Fibroblast of the aortic adventitia (primary cell): ENCODE measurements at places on chromosomes 2 and 18. TPM values are rescaled to one million over a fixed set of nuclear protein-coding genes. Genes with fewer than 3 reads are reported as not detected.

The RFTN2 gene
- total RNA-seq: 6.4 and 16.4 TPM in 2 replicates

The CIDEA gene
- not detected in 2 replicates for total RNA-seq

The ALK gene
- 0.27 and 0.82 TPM in 2 replicates for total RNA-seq

The FOXD4L1 gene
- total RNA-seq: 0.09 and 0.16 TPM in 2 replicates

The AP1S3 gene
- 8.1 and 16.8 TPM in 2 replicates for total RNA-seq

The NXPH2 gene
- total RNA-seq: 1.3 TPM in 1 of 2 replicates, not detected in the other

The NDC80 gene
- total RNA-seq: 5.0 and 43.5 TPM in 2 replicates

The CYTIP gene
- 0.82 and 1.4 TPM in 2 replicates for total RNA-seq

The FLACC1 gene
- 1.2 and 3.6 TPM in 2 replicates for total RNA-seq

The BCL11A gene
- total RNA-seq: 0.09 TPM in 1 of 2 replicates, not detected in the other

The HMSD gene
- 0.09 and 0.90 TPM in 2 replicates for total RNA-seq

The HYCC2 gene
- total RNA-seq: 6.2 and 11.7 TPM in 2 replicates

The DYSF gene
- total RNA-seq: 0.18 and 1.2 TPM in 2 replicates

The NCKAP5 gene
- total RNA-seq: 1.7 and 4.4 TPM in 2 replicates

The REL gene
- 6.5 and 7.4 TPM in 2 replicates for total RNA-seq

The TCF4 gene
- total RNA-seq: 105 TPM in 2 replicates

The IL36B gene
- not detected in 2 replicates for total RNA-seq

The LYPD6 gene
- 0.54 TPM in 1 of 2 replicates, not detected in the other for total RNA-seq

The HSBP1L1 gene
- total RNA-seq: 2.5 and 7.2 TPM in 2 replicates

The ZBTB14 gene
- total RNA-seq: 17.4 and 35.8 TPM in 2 replicates

The SFXN5 gene
- 18.0 and 19.0 TPM in 2 replicates for total RNA-seq

The IL18RAP gene
- 0.09 TPM in 1 of 2 replicates, not detected in the other for total RNA-seq

The SLC9A4 gene
- not detected in 2 replicates for total RNA-seq

The AOX1 gene
- total RNA-seq: 23.6 and 84.0 TPM in 2 replicates

The SLC66A2 gene
- total RNA-seq: 15.6 and 24.6 TPM in 2 replicates
